ENCODE measurements at places on chromosomes 3 and 15.

DNA sequence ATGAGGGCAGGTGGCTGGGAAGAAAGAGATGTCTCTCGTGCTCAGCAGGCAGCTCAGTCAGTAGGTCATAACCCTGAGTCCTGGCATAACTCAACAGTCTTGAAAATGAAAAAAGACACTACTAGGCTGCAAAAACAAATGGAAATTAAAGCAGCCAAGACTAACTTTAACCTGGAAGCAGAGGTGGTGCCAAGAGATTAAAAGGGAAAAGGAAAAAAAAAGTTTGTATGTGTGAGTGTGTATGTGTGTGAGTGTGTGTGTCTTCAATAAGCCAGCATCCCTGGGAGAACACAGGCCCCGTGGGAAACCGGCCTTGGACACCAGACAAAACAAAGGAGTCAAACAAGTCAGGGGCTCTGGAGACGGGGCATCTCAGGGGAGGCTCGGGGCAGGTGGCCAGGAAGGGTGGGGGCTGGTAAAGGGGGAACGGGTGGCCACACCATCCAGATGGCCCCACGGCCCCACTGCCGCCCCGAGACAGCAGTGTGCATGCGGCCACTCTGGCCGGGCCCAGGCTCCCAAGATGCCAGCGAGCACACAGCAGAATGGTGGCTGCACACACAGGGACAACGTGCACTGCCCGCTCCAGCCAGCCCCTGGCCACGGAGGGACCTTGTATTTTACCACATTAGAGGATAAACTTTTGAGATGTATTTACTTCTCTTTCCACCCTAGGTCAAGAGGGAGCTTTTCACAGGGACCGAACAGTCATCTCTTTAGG lies 23.8 kb downstream of the CYFIP1 start:
- DNase-seq, result no peak

- DNase-seq, result no peak
These were observed 3.3 kb upstream of the PSMD2 start for GRCh38 chr3:184295771-184296170.

GRCh38 chr15:68158046-68158628 lies 47.0 kb downstream of the CALML4 start:
- no peak for DNase-seq

- no peak for DNase-seq
These were observed 6.9 kb downstream of the ACAD11 start for GRCh38 chr3:132652640-132653270.

DNA sequence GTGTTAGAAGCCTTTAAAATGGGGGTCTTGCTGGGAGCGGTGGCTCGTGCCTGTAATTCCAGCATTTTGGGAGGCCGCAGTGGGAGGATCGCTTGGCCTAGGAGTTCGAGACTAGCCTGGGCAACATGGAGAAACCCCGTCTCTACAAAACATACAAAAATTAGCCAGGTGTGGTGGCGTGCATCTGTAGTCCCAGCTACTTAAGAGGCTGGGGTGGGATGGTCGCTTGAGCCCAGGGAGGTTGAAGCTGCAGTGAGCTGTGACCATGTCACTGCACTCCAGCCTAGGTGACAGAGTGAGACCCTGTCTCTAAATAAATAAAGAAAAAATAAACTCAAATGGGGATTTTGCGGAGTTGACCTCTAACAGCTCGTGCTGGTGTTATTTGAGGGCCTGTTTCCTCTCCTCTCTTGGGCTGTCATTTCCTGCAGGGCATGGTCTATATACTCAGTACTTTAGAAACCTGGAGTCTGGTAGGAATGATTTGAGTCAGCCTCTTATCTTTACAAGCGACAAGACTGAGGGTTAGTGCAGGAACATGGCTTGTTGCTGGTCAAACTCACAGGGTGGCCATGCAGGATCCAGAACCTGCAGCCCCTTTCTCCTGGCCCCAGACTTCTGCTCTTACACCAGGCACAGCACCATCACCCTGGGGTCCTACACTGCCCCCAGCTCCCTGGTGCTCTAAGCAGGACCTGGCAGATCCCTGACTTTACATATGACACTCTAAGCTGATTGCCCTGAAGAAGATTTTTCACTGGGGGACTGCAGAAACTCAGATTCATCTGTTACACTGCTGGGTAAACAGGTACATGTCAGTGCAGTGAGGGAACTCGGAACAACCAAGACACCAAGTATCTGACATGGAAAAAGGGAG lies 15.1 kb downstream of the EHD4 start:
- DNase-seq, result no peak

DNA sequence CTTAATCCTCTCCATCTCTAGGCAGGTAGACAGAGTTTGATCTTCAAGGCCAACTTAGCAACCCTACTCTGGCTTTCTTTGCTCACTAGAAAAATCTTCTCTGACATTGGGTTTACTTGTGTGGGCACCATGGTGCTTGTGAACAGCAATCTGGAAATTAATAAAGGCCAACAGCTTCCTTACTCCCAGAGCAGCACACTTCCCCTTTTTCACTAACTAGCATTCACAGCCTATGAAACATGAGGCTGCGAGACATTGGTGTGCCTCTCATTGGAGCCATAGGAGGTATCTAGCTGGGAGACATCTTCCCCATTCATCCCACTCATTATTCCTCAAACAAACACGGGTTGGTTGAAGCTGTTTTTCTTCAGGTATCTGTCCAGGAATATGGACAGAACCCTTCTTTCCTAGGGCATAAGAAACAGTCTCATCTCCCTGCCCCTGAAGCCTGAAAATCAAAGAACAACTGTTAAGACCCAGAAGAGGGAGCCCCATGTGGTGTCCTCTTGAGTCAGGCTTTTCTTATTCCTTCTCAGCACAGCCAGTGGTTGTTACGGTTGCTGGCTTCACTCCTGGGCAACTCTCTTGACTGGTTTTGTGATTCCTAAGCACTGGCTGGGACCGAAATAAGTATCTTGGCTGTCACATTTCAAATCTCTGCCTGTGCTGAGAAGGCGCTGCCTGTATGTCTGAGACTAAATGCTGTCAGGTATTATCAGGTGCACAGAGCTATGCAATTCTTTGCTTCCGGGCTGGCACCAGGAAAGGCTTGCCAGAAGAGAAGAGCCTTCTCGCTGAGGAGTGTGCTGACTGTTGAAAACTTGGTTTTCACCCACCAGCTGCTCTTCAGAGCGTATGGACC lies 194.4 kb downstream of the FEZF2 start:
- DNase-seq, result no peak

GRCh38 chr3:117346901-117347300 lies 637.3 kb downstream of the TUSC7 start:
- DNase-seq, result no peak

GRCh38 chr3:105700575-105700974 lies 168.2 kb downstream of the CBLB start:
- no peak for DNase-seq

- DNase-seq, result no peak
These were observed 52.6 kb downstream of the MTHFS start for GRCh38 chr15:79844221-79844620.

GRCh38 chr15:77627581-77627980 lies 5.1 kb downstream of the LINGO1 start:
- no peak for DNase-seq

DNA sequence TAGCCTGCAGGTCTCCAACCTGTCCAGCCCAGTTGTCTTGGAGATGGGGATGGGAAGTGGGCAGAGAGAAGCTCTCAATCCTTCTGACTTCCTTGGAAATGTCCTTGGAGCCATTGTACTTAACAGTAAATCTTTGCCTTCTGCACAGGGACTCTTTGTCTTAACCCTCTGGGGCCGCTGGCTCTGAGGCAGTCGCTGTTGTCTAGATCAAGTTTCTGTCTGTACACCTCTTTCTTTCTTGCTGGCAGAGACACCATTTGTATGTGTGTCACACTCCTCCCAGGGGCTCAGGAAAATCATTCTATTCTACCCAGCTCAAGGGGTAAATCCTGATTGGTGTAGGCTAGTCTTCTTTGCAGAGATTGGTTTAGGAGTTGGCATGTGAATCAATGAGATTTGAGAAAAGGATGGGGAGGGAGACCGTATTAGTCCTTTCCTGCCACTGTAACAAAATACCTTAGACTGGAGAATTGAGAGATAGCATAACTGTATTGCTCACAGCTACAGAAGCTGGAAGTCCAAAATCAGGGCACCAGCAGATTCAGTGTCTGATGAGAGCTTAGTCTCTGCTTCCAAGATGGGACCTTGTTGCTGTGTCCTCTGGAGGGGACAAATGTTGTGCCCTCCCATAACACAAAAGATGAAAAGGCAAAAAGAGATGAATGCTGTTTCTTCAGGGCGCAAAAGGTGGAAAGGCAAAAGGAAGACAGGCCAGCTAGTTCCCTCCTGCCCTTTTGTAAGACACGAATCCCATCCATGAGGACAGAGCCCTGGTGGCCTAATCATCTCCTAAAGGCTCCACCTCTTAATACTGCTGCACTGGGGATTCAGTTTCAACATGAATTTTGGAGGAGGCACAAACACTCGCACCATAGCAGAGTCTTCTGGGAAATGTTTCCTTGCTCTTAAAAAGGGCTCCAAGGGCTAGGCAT lies 66.3 kb downstream of the PPCDC start:
- DNase-seq, result no peak

DNA sequence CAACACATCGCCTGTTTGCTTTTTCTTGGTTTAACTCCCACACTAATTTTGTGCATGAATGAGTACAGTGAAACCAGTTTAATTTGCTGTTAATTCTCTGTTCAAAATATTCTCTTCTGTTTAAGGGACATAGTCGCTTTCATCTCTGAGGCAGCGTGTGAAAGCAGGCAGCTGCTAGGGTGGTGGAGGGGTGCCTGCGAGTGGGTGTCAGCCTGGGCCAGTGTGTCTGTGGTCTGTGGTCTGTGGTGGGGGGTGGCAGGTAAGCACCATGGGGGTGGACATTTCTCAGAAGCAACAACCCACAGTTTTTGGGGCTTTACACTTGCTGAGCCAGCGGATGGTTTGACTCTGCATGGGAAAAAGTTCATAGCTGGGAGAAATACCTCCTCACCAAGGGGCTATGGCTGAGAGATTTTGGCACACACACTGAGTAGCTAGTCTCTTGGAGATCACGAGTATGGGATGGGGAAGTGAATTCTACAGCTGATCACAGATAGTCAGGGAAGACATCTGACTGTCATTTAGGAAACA lies 109.2 kb downstream of the EPHB1 start:
- DNase-seq, result no peak

GRCh38 chr15:80665151-80665550 lies 30.0 kb upstream of the ABHD17C start:
- no peak for DNase-seq

Data from femur (tissue), 1 donor.